ENCODE measurements at places on chromosomes 7 and 10.

- no peak for DNase-seq
These were observed 83.1 kb upstream of the SORCS3 start for GRCh38 chr10:104557966-104558365.

GRCh38 chr10:67175354-67175753, 249.5 kb downstream of the LRRTM3 start:
- DNase-seq = no peak

DNA sequence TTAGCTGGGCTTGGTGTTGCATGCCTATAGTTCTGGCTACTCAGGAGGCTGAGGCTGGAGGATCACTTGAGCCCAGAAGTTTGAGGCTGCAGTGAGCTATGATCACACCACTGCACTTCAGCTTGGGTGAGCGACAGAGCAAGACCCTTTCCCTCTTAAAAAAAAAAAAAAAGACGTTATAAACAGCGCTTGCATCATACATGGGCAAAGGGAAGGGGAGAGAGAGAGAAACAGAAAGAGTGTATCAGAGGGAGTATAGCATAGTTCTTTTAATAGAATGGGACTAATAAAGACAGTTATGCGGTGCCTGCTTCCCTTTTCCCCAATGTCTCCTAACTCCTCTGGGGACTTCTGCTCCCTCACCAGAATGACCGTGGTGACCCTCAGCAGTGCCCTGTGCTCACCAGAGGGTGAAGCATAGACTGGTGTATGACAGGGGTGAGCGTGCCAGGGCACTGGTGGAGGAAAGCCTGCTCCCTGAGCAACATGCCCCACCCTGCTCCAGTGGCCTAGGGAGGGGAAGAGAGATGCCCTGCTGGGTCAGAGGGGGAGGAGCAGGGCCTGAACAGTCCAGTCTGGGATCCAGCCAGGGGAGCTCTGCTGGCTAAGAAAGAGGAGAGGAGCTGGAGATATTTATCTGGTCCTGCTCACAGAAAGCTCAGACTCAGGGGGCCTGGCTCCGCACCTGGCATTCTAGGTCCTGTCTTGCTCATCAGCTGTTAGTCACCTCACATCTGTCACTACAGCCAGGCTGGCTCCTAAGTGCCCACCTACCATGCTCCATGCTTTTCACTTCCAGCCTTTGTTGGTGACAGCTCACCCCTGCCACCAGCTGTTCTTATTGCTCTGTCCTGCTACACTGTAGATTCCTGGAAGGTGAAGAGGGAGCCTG, 2.2 kb downstream of the PDZD7 start:
- no peak for DNase-seq

- DNase-seq = no peak
These were observed 27.5 kb downstream of the ELMO1 start for GRCh38 chr7:37420946-37421695.

DNA sequence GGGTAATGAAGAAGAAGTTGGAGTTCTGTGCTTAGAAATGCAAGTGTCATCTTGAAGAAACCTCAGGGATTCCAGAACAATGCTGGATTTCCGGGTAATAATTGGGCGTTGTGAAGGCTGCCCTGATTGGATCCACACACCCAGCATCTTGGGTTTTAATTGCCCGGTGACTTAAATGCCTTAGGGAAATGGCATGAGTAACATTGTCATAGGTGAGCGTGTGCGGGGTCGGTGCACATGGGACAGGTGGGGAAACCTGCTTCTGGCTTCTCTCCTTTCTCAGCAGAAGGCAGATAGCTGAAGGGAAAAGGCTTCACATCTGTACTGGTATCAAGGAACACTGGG, 15.2 kb upstream of the CAMK1D start:
- no peak for DNase-seq

- DNase-seq = no peak
These were observed 87.7 kb upstream of the PRKCQ start for GRCh38 chr10:6667679-6668270.

DNA sequence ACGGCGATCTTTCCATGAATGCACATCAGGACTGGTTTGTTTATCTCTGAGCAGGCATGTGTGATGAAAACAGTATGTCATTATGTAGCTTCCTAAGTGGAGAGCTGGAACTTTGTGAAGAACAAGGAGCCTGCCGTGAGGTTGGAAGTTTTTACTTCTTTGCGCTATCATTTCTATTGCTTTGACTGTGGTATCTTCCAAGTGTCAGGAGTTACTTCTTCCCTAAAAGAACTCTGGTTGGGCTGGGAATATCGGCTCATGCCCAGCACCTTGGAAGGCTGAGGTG, 167.4 kb upstream of the AHR start:
- DNase-seq = no peak

DNA sequence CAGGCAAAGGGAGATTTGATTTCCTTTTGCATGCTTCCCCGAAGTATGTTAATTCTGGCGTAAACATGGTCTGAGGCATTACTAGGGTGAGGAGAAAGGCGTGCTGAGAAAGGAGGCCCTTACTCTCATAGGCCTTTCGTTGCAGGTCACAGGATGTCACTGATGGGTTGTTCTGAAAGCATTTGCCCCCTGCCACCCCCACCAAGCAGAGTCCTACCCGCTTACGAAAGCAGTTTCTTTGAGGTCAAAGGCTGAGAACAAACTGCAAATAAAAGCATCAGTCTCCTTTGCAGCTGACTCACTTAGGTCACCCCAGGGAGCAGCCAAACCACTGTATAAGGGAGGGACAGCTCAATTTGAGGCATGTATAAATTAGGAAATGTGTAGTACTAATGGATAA, 57.1 kb downstream of the BPGM start:
- DNase-seq = no peak

Measured in activated gamma-delta T cell treated with anti-CD3 and anti-CD28 coated beads, Interleukin-2, amount 50 U/mL, for 16 hours (primary cell).